RCC 7860 (cell line): ENCODE measurements at places on chromosomes 11 and 22.

DNA sequence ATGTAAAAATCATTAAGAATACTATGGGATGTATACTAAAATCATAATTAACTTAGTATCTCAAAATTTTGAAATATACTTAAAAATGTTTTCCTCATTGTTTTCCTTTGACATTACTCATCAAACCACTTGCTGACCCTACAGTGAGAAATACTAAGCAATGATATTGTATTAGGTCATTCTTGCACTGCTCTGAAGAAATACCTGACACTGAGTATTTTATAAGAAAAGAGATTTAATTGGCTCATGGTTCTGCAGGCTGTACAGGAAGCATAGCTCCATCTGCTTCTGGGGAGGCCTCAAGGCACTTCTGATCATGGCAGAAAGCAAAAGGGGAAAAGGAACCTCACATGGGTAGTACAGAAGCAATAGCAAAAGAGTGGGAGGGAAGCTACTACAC lies 950.9 kb upstream of the CHORDC1 start:
- DNase-seq = no peak

- DNase-seq = peak; percentile 20
These were observed 1.7 kb upstream of the IGSF22 start for GRCh38 chr11:18727479-18728236.

DNA sequence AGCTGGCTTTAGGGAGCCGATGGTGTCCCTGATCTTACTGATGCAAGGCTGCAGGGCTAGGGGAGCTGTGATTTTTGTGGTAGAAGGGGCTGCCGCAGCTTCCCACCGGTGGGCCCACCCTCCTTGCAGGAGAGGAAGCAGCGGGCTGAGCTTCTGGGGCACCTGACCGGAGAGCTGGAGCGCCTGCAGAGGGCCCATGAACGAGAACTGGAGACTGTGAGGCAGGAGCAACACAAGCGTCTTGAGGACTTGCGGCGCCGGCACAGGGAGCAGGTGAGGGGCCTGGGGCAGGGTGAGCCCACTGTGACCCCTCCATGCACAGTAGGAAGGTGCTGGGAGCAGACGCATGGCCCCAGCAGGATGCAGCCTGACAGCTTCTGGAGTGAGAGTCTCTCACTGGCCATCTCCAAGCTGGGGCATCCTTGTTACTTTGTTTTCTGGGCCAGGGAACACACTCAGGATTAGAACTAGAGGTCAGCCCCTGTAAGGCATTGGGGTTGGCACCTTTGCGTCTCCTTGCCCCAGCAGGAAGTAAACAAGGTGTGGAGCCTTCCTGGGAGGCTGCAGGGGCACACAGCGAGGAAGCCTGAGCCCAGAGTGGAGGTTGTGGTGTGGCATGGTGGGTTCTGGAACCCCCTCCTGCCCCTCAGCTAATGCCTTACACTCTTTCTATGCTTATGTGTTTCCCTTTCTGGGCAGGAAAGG lies 66.7 kb downstream of the CEP164 start:
- no peak for DNase-seq

GRCh38 chr11:92556431-92556830 lies 331.8 kb downstream of the FAT3 start:
- DNase-seq = no peak

- DNase-seq = no peak
These were observed 71.0 kb downstream of the PACSIN2 start for GRCh38 chr22:42943981-42944380.

DNA sequence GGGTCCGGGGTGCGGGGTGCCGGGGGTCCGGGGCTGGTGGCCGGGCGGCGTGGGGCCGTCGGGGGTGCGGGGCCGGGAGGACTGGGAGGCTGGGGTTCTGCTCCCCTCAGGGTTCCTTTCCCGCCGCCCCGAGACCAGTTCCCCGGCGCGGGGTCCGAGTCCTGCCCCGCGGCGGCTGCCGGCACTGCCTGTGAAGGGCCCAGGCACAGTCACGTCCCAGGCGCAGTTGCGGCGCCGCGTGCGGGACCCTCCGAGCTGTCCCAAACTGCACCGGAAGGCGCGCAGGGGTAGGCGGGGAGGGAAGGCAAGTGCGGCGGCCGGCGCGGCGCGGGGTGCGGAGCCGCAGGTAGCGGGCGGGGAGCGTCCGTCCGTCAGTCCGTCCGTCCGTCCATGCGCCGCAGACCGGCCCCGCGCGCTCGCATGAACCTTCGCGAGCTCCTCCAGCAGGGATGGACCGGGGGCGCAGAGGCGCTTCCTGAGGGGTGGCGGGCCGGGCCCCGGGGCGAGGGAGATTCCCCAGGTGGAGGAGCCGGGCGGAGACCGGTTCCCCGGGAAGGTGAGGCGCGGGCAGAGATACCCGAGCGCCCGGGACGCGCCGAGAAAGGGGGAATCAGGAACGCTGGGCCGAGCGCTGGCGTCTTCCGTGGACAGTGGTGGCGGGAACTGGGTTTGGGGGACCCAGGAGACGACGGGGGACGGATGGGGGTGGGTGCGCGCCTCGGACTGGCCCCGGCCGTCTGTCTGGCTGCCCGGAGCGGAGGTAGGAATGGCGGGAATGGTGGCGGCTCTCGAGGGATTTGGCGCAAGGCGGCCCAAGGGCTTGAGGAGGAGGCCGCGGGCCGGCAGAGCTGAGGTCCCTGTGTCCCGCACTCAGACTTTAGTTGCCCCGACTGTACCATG lies 3.1 kb upstream of the ADORA2A start:
- no peak for DNase-seq

GRCh38 chr11:575313-575995 lies 816 bp upstream of the PHRF1 start:
- DNase-seq = no peak

- peak; percentile 86 for DNase-seq
These were observed 43.2 kb upstream of the FADD start for GRCh38 chr11:70159627-70160570.

DNA sequence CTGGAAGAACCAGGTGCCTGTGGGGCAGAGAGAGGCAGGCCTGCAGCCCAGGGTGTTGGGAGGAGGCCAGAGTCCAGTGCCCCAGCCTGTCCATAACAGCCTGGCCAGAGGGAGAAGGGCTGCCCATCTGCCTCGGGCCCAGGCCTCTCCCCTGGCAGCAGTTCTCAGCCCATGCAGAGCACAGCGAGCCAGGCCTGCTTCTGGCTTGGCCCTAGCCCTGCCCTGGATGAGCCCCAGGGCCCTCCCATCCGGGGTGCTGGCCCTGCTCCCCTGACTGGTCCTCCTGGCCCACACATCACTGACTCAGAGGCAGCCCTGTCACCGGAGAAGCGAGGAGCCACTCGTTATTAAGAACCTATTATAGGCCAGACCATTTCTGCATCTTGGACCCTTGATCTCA lies 19.7 kb upstream of the MYRF start:
- DNase-seq = no peak

DNA sequence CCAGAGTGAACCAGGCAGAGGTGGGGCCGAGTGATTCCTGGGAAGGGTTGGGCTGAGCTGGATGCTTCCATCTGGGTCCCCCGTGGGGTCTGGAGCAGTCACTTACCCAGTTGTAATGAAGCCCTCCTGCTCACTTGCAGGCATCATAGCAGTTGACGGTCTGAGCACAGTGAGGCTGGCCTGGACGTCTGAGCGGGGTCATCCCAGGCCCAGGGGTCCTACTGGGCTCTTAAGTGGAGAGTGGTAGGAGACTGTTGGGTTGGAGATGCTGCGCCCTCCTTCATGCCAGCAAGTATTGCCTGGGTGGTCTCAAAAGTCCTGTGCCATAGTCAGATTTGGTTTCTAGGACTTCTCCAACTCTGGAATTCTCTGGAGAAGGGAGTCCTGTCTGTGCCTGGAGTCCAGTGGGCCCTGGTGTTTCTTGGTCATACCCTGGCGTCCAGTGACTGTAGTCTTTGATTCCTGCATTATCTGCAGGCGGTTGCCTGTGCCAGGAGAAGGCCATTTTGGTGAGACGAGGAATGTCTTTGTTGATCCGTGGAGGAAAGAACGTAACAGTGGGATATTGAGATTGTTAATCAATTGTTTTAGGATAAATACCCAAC lies 82.3 kb downstream of the TBC1D22A start:
- no peak for DNase-seq

DNA sequence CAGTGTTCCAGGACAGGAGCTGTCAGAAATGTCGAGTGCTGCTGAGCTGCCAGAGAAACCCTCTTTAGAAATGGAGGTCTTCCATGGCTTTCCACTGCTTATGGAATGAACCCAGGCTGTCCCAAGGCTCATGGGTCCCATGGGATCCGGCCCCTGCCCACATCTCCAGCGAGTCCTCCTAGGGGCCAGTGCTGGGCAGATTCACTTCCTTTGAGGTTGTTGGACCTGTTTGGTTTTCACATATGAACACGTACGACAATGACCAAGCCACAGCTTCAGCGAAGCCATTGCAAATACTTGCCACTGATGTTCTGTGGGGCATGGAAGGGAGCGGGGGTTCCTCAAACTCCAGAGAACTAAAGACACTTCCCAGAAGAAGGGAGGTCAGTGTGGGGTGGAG lies 483.3 kb downstream of the TBC1D22A start:
- no peak for DNase-seq

- no peak for DNase-seq
These were observed 35.1 kb downstream of the TTC17 start for GRCh38 chr11:43393765-43394355.

DNA sequence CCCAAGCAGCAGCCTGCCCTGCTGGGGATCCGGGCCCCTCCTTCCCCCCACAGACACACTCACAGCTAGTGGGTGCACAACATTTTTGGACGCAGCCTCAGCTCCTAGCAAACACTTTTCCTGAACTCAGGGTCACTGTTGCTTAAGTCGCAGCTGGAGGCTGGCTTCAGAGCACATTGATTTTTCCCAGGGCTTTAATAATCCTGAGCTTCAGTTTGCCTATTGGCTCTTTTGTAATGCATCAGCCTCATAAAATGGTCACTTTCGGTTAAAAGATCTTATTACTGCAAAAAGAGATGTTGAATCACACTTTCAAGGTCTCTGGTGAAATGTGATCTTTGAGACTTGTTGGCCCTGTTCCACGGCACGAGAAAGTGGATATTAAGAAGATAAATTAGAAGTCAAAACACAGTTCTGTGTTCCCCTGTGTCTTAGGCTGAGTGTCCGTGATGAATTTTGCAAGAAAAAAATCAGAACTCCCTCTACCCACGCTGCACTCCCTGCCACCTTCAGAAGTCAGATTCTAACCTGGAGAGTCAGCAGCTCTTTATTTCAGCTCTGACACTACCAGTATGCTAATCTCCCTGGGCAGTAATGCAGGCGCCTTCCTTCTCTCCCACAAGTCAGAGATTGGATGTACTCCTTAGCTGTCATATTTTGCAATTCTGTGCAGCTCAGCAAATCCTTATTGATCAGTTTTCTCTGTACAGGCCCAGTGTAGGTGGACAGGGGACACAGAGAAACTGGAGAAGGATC lies 158.2 kb upstream of the E2F8 start:
- DNase-seq = no peak

- DNase-seq = no peak
These were observed 56.8 kb downstream of the CD82 start for GRCh38 chr11:44622190-44622650.

DNA sequence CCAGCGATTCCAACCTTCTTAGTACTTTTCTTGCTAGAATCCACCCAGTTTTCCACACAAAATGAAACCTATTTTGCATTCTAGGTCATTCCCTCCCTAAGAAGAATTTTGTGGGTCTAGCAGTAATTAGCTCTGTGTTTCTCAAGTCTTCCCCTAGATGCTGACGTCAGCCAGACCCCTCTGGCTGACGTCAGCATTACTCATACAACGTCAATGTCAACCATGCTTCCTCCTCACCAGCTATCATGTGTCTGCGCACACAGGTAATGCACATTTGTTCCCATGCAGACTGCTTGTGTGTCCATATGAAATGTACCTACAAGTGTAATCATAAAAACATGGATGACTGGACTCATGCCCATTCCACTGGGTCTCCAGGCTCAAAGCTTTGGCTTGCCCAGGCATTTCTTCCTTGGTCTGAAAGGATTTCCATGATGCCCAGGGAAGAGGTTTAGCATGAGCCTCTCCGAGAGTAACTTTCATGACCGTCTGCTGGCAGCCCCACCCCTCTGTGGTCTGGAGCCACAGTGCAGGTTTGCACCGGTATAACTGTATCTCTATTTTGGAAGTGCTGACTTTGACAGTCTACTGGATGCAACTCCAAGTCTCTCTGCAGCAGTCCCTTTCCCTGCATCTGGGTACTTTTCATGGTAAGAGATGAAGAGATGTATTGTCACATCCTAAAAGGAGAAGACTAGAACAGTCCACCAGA lies 58.6 kb downstream of the DSCAML1 start:
- DNase-seq = no peak

GRCh38 chr11:112134473-112134872 lies 29.4 kb downstream of the IL18 start:
- no peak for DNase-seq

DNA sequence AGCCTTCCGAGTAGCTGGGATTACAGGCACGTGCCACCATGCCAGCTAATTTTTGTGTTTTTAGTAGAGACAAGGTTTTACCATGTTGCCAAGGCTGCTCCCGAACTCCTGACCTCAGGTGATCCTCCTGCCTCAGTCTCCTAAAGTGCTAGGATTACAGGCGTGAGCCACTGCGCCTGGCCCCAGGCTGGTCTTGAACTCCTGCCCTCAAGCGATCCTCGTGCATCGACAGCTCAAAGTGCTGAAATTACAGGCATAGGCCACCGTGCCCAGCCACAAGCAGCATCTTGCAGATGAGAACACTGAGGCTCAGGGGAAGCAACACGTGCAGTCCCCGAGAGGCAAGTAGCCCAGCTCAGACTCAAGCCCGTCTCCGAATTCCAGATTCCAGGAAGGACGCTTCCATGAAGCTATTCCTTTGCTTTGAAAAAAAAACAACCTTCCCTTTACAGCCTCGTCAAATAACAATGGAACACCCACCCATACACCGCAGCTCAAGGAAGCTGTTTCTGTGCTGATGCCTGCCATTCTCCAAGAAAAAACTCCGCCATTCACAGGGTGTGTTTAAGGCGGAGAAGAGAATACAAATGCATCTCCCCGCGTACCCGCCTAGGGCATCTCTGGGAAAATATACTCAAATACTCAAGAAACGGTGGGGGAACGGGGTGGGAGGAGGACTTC lies 34.5 kb upstream of the PDGFB start:
- DNase-seq = no peak

- DNase-seq = peak; percentile 41
These were observed 8.7 kb upstream of the C1QTNF6 start for GRCh38 chr22:37196539-37197450.

DNA sequence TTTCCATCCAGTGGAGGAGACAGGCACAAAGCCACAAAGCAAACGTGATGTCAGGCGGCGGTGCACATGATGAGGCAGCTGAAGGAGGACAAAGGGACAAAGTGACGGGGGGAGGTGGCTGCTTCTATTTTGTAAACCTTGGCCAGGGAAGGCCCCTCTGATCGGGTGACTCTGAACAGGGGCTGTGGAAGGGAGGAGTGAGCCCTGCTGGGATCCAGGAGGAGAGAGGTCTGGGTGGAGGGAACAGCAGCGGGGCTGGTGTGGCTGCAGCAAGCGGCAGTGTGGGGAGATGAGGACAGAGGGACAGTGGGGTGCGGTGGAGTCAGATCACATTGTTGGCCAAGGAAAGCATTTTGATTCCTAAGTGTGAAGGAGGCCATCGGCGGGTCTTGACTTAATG lies 36.7 kb downstream of the SHISAL1 start:
- DNase-seq = no peak

GRCh38 chr22:36328635-36329253 lies 59.0 kb downstream of the MYH9 start:
- peak; percentile 99 for DNase-seq

GRCh38 chr22:32823024-32823730 lies 21.7 kb downstream of the TIMP3 start:
- DNase-seq = no peak

- no peak for DNase-seq
These were observed 35.9 kb downstream of the MUC6 start for GRCh38 chr11:1000357-1001278.

- no peak for DNase-seq
These were observed 51.6 kb upstream of the TTLL12 start for GRCh38 chr22:43238526-43239006.

- DNase-seq = no peak
These were observed 59.1 kb upstream of the POU2AF2 start for GRCh38 chr11:111186308-111186915.
